Vagina (tissue), 2 donors: ENCODE measurements at places on chromosomes 7 and 10. TPM values are rescaled to one million over a fixed set of nuclear protein-coding genes. Genes with fewer than 3 reads are reported as not detected.

DNA sequence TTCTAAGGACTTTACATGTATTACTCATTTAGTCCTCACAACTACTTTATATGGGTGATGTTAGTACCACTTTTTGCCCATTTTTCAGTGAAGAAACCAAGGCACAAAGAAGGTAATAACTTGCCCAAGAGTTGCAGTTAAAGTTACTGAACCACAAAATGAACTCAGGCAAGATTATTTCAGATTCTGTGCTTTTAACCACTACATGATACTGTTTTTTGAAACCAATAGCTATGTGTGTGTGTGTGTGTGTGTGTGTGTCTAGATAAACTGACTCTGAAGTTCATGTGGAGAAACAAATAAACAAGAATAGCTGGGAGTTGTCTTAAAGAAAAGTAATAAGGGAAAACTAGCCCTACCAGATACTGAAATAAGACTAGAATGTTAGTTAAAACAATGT is 60.8 kb upstream of the OIT3 start:
- no peaks in the 10 kb centered on the region for H3K36me3 ChIP-seq
- no peak overlapping the region for H3K27ac ChIP-seq
- no peak for DNase-seq
- no peaks in the 10 kb centered on the region for H3K27me3 ChIP-seq
- H3K4me1 ChIP-seq = peaks cover 13% of the 10 kb centered on the region
- H3K4me3 ChIP-seq = no peak overlapping the region

GRCh38 chr10:132970641-132971438 is 28.5 kb upstream of the CFAP46 start:
- H3K4me1 ChIP-seq = no peaks in the 10 kb centered on the region
- no peaks in the 10 kb centered on the region for H3K36me3 ChIP-seq
- no peak for DNase-seq
- no peak overlapping the region for H3K4me3 ChIP-seq
- H3K27me3 ChIP-seq = no peaks in the 10 kb centered on the region

DNA sequence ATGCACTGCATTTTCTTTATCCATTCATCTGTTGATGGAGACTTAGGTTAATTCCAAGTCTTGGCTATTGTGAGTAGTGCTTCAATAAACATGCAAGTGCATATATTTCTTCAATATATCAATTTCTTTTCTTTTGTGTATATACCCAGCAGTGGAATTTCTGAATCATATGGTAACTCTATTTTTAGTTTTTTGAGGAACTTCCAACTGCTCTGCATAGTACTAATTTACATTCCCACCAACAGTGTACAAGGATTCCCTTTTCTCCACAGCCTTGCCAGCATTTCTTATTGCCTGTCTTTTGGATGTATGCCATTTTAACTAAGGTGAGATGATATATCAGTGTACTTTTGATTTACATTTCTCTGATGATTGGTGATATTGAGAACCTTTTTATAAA is 145.2 kb downstream of the LYZL1 start:
- no peaks in the 10 kb centered on the region for H3K27me3 ChIP-seq
- DNase-seq = no peak
- H3K27ac ChIP-seq = no peak overlapping the region

GRCh38 chr7:30838008-30838407 is 66.8 kb downstream of the MINDY4 start:
- DNase-seq = no peak
- no peaks in the 10 kb centered on the region for H3K27me3 ChIP-seq
- no peak overlapping the region for H3K4me3 ChIP-seq
- no peak overlapping the region for H3K27ac ChIP-seq
- H3K4me1 ChIP-seq = peaks cover 3% of the 10 kb centered on the region

DNA sequence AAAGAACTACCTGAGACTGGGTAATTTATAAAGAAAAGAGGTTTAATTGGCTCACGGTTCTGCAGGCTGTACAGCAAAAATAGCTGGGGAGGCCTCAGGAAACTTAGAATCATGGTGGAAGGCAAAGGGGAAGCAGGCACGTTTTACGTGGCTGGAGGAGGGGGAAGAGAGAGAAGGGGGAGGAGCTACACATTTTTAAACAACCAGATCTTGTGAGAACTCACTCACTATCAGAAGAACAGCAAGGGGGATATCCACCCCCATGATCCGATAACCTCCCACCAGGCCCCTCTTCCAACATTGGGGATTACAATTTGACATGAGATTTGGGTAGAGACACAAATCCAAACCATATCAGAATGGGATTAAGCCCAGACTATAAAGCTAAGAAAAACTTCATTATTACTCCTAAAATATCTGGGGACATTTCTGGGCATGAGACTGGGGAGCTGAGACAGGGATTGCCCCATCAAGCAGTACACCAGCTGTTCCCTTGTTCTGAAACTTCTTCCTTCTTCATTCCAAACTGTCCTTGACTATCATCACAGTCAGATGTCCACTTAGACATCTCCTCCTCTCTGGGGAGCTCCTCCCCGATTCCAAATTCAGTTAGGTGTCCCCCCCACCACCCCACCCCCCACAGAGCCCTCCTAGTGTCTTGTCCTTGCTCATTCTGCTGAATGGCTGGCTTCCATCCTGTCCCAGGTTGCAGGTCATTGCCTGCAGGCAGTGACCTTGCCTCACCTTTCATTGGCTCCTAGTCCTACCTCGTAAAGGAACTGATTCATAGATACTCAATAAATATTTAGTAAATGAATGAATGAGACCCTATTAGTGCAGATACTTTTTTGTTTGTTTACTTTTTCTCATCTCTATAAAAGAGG is 132.6 kb downstream of the EVX1 start:
- DNase-seq = no peak
- no peak overlapping the region for H3K4me3 ChIP-seq
- peaks cover 30% of the 10 kb centered on the region for H3K4me1 ChIP-seq
- no peaks in the 10 kb centered on the region for H3K36me3 ChIP-seq
- H3K27me3 ChIP-seq = no peaks in the 10 kb centered on the region
- H3K27ac ChIP-seq = peak overlapping the region; percentile 33

DNA sequence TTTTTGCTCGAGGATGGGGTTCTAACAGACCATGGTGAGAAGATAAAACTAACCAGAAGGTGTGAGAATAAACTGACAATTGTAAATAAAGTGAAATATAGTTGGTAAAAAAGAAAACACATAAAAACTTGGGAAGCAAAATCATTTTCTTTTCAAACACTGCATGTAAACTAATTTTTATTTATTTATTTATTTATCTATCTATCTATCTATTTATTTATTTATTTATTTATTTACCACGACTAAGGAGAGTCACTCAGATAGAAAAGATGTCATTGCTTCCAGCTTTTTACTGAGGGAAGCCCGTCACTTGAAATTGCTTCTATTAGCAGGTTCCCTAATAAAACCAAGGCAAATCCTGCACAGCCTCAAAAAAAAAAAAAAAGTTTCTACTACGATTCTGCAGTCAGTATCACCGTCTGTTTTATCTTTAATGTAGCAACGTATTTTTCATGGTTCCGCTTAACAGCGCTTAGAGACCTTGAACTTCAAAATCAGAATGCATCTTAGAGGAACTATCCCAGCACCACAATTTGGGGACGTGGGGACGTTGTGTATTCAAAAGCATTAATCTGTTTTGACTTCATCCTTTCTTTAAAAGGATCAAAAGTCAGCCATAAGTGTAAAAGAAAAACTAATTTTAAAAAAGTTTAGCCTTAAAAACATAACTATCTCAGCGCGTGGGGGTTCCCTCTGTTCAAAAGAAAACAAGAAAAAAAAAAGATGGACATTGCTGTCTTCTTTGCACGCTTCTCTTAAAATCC is 33.3 kb upstream of the EBLN1 start:
- H3K27ac ChIP-seq = peak overlapping the region; percentile 98
- H3K27me3 ChIP-seq = no peaks in the 10 kb centered on the region
- no peak for DNase-seq
- H3K4me1 ChIP-seq = peaks cover 10% of the 10 kb centered on the region
- H3K4me3 ChIP-seq = peak overlapping the region; percentile 65
- no peaks in the 10 kb centered on the region for H3K36me3 ChIP-seq

- H3K27me3 ChIP-seq = no peaks in the 10 kb centered on the region
- no peaks in the 10 kb centered on the region for H3K36me3 ChIP-seq
- no peaks in the 10 kb centered on the region for H3K4me1 ChIP-seq
- no peak for DNase-seq
- no peak overlapping the region for H3K27ac ChIP-seq
Observed at GRCh38 chr7:39451901-39452300, 114.3 kb upstream of the YAE1 start.

- no peaks in the 10 kb centered on the region for H3K27me3 ChIP-seq
- H3K27ac ChIP-seq = no peak overlapping the region
- H3K4me1 ChIP-seq = no peaks in the 10 kb centered on the region
Observed at GRCh38 chr7:12127455-12127854, 83.6 kb upstream of the TMEM106B start.

DNA sequence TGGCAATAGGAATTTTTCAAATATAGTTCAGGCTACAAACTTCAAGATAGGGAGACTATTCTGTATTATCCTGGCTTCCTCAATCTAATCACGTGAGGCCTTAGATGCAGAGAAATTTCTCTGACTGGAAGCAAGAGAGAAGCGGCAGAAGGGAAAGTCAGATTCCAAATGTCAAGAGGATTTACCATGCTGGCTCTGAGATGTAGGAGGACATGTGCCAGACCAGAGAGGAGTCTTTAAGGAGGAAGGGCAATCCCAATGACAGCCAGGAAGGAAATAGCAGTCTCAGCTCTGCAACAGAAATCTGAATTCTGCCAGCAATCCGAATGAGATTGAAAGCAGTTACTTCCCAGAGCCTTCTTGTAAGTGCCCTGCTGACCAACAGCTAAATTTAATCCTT is 57.4 kb downstream of the NUTM2E start:
- H3K4me1 ChIP-seq = no peaks in the 10 kb centered on the region
- no peak overlapping the region for H3K4me3 ChIP-seq
- H3K27ac ChIP-seq = no peak overlapping the region

GRCh38 chr7:50974240-50974639 is 191.5 kb upstream of the GRB10 start:
- H3K27ac ChIP-seq = no peak overlapping the region
- H3K27me3 ChIP-seq = no peaks in the 10 kb centered on the region
- no peak for DNase-seq
- H3K36me3 ChIP-seq = no peaks in the 10 kb centered on the region

DNA sequence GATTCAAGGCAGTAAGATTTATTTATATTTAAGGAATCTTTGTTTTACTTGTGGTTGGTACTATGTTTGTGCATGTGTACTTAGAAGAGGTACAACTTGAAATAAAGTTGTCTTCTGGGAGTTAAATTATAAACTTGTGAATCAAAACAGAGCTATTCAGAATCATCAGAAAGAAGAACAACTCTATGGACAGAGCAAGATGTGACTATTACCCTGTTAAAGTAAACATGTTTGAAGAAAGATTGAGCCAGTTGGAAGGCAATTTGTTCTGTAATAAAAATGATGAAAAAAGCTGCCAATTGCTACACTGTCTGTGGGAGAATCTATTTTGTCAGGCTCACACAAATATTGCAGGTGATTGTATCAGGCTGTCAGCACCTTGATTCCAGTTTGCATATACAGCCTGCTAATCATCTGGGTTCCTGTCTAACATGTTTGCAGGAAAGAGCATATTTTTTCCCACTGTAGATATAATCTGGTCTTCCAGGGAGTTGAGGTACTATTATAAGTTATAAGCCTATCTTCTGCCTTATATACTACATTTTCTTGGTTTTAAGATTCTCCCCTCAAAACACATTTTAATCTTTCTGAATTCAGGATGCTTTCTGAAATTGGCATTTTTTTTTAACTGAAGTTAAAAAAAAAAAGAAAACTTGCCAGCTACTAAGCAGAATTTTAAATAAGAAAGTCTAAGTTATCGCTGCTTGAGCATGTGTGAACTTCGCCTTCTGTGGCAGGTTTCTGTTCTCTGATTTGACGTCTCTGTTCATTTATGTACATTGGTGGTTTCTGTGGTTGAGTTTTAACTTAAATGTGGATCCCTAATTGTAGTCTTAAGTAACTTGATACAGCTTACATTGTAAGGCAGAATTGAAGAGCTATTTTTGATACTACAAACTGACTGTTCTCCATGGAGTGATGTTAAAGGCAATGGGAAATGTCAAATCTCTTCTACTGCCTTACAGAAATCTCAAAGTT is 46.0 kb downstream of the ZNRF2 start:
- peaks cover 28% of the 10 kb centered on the region for H3K4me1 ChIP-seq
- no peaks in the 10 kb centered on the region for H3K27me3 ChIP-seq
- H3K4me3 ChIP-seq = no peak overlapping the region
- DNase-seq = no peak
- no peaks in the 10 kb centered on the region for H3K36me3 ChIP-seq

DNA sequence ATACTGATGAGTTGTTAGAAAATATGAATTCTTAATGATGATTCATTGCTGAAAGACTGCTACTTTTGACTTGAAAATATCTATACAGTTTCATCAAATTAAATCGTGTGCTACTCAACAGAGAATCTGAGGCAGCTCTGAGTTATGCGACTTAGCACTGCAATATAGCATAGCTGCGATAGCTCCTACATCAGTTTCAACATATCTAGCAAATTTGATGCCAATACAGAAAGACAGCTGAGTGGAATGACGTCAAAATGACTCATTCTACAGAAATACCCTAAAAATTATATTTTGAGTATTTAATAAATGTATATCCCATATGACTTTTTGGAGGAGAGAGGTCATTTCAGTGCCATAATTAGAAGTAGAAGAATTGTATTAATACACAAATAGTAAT is 1.1 kb upstream of the TARP start:
- DNase-seq = no peak
- no peak overlapping the region for H3K4me3 ChIP-seq
- H3K4me1 ChIP-seq = no peaks in the 10 kb centered on the region
- no peaks in the 10 kb centered on the region for H3K36me3 ChIP-seq
- no peaks in the 10 kb centered on the region for H3K27me3 ChIP-seq

DNA sequence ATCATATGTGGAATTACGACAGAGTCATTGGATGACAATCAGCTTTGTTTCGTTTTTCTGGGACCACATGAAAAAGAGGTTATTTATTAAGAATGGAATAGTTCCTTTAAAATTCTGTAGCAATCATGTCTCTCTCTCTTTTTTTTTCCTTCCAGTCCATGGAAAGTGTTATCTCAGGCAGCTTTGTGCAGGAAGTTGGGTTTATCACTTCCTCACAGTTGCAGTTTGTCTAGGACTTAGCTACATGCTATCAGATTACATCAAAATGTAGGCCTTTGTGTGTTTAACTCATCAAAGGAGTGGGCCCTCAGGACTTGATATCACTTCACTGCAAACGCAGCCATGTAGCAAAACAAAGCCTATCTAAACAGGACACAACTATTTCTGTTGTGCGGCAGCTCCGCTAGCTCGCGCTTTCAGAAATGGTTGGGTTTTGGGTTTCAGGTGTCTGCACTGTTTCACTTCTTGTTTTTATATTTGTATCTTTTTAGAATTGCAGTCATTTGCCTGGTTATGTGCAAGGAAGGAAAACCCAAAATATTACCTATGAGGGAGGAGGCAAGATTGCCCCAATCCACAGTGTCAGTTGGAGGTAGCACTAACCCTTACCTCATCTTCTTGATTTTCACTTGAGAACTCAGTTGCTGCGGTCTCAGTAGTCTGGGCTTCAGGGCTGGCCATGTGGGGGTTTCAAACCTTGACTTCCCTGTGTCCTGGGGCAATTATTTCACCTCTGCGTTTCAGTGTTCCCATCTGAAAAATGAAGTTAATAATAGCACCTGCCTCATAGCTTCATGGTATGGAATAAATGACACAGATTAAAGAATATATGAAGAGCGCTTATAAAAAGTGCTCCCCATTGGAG is 66.7 kb downstream of the HHEX start:
- H3K4me1 ChIP-seq = no peaks in the 10 kb centered on the region
- DNase-seq = no peak
- H3K36me3 ChIP-seq = no peaks in the 10 kb centered on the region
- no peak overlapping the region for H3K4me3 ChIP-seq
- H3K27me3 ChIP-seq = no peaks in the 10 kb centered on the region

RBP4 gene
- total RNA-seq = 36.8 TPM

NCF1 gene
- not detected for total RNA-seq

NUTM2A gene
- 0.98 TPM for total RNA-seq

ZMIZ2 gene
- total RNA-seq = 54.3 TPM

TPK1 gene
- total RNA-seq = 1.7 TPM
